Activated CD8-positive, alpha-beta memory T cell treated with anti-CD3 and anti-CD28 coated beads, Interleukin-2, amount 50 U/mL, for 4 hours (primary cell): ENCODE measurements at places on chromosomes 2 and 18.

GRCh38 chr18:61771861-61772260, 120.9 kb downstream of the RNF152 start:
- no peak for DNase-seq

DNA sequence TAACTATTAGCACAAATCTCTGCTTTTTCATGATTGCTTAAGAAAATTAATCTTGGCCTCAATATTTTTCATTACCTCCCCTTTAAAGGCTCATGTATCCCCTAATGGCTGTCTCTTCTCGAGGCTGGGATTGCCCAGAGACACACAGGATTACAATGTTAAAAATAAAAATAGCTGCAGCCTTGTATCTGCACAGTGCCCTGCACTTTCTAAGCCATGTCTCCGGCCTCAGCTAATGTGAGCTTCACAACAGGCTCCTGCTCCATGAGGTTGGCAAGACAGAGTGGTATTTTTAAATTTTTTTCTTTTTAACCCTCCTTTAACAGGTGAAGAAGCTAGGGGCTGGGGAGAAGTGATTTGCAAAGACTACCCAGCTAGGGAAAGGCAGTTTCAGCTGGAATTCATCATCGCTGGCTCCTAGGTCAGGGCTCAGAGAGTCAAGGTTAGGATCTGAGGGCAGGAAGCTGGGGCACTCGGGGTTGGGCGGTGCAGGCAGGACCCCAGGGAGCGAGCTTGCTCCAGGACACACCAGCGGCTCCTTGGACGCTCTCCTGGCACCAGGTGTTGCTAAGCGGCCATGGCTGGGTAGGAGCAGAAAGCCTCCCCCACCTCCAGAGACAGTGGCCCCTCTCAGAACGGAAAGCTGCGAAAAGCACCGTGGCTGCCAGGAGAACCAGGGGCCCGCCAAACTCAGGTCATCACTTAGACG, 135.6 kb downstream of the SMAD2 start:
- no peak for DNase-seq

DNA sequence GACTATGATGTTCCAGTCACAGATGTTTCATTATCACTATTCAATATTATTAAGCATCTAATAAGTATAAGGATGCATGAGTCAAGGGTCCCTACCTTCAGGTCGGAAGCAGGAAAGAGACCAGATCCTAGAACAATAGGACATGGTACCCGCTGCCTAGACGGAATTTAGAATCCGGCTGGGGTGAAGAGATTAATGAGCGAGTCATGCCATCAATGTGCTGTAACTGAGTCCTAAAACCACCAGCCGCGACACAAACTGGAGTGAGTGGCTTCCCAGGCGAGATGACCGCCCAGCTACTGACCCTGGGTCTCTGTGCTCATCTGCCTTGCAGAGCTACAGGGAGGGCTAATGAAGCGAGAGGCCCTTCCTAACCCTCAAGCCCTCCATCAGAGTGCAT, 73.6 kb downstream of the DNMT3A start:
- no peak for DNase-seq

- DNase-seq = no peak
Observed at GRCh38 chr2:14239605-14240004, 392.9 kb upstream of the LRATD1 start.

DNA sequence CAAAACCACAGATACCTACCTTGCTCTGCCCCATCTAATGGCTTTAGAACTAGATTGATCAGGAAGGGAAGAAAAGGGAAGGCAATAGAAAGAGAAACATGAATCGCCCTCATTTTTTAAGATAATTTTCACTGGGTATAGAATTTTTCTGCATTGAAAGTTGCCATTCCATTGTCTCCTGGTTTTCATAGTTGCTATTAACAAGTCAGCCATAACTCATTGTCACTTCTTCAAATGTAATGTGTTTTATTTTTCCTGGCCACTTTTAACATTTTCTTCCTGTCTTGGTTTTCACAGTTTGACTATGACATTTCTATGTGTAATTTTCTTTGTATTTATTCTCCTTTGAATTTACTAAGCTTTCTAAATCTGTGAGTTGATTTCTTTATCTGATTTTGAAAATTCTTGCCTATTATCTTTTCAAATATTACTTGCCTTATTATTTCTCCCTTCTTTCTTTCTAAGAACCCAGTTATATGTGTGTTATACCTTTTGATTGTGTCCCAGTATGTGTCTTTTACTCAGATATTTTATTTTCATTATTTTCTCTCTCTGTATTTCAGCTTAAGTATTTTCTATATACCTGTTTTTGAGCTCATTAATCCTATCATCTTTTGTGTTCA, 85.5 kb upstream of the GLI2 start:
- no peak for DNase-seq

- no peak for DNase-seq
Observed at GRCh38 chr2:54290356-54291025, 34.5 kb upstream of the TSPYL6 start.

DNA sequence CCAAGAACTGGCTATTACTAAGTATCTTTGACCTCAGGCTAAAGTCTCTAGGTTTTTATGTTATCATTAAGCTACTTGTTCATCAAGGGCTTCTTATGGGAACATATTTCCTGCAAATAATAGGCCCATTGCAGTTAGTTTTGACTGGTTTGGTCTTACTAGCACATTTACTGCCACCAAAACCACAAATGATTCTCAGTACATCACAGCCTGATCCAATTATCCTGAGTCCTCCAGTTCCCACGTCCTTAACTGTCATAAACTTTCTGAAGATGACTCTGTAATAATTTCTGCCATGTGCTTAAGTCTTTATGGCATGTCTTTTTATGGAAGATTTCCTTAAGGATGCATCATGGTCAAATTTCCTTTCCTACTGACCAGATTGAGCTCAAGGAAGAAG, 123.3 kb upstream of the TANK start:
- no peak for DNase-seq
